ENCODE measurements at places on chromosomes 12 and 14.
A peak's percentile ranks its signal among the peaks of the same experiment; 100 is the strongest.

DNA sequence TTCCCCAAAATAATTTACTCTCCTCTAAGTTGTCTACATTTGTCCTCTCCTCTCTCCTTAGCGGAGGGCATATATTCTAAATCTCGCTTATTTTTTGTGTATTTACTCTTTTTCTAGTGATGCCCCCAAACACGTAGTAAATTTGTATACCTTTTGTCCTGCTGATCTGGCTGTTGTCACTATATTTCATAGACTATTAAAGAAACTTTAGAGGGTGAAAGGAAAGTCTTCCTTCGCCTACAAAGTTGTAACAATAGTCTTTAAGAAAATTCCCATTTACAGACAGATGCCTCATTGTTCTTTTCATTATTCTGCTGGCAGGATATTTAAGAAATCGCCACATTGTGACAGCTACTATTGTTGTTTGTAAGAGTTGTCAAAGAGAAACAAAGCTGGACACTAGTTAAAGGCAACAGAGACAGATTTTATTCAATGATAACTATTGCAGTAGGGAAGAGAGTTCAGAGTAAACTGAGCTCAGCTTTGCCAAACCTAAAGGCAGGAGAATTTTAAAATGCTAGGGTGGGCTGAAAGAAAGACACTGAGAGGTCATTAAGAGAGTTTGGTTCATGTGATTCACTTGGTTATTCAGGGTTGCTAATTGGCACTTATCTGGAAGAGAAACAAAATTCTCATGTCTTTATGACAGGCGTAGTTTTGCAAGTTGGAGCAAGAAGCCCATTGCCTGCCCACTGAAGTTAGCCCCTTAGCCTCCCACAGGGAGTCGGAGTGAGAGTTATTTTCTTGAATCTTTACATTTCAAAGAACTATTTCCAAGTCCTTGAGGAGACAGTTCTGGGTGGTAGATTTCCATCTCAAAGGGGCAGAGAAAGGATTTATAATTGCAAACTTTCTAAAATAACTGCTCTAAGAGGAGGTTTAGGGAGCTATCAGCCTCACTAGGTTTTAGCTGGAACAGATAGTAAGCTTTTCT lies 1272.5 kb upstream of the SEL1L start:
- no peak for DNase-seq

DNA sequence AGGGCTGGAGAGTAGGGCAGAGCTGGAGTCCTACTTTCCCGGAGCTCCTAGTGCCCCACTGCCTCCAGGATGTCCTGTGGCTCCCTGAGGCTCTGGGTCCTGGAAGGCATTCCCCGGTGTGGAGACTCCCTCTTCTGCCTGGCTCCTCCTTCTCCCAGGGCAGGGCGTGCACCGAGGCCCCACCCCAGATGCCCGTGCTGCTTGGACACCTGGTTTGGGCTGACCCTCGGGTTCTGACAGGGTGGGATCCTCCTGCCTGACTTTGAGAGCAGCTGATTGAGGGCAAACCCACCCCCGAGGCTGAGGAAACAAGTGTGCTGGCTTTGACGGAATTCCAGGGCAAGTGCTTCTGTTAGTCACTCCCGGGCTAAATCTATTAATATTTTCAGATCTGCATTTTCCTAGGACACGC lies 15.4 kb downstream of the TEAD4 start:
- DNase-seq, result no peak

DNA sequence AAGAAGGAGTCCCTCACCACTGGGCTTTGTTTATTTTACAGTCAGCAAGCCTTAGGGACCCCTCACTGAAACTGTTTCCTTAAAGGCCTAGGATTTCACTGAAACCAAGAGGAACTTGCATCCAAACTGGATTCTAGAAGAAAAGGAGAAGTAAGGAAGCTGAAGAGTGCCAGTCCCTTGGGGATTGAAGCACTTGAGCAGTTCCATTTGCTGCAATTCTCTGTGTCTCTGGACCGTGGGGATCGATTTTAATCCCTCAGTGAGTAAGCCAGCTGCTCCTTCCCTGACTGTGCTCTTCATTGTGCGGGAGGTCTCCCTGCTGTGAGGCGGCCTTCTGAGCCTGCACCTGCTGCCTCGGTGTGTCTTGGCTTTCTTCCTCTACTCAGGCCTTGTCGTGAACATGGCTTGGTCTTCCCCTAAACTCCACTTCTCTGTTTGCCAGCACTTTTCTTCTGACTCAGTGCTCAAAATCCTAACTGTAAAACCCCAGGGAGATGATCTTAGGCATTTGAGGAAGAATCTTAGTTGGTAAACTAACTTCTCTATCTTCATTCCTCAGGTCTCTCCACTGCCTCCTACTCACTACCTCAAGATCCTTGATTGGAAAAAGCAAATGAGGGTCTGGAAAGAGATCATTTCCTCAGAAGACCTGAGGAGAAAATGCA lies 132.6 kb downstream of the SLC38A6 start:
- DNase-seq, result no peak

DNA sequence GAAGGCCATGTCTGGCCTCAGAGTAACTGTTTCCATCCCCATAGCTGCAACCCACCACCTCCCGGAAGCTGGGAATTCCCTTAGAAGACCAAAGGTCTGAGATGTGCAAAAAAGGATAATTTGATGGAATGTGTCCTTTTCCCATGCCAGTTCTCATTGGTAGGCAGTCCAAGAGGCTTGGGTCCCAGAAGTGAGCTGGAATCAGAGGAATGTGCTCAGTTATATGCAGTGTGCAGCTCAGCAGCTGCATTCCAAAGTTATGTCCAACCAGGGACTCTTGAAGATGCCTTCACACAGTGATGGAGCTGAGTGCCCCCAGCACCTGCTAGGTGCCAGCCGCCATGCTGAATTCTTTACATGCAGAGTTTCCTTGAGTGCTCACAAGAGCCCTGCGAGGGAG lies 583.9 kb upstream of the TBX3 start:
- no peak for DNase-seq

GRCh38 chr14:21256539-21257393 lies 12.5 kb downstream of the HNRNPC start:
- DNase-seq, result no peak

- DNase-seq, result no peak
Measured at GRCh38 chr14:23669441-23669840, 33.3 kb downstream of the DHRS2 start.

GRCh38 chr12:75048767-75049166 lies 160.9 kb downstream of the KCNC2 start:
- no peak for DNase-seq

GRCh38 chr12:117528538-117528937 lies 167.1 kb upstream of the NOS1 start:
- DNase-seq, result no peak

DNA sequence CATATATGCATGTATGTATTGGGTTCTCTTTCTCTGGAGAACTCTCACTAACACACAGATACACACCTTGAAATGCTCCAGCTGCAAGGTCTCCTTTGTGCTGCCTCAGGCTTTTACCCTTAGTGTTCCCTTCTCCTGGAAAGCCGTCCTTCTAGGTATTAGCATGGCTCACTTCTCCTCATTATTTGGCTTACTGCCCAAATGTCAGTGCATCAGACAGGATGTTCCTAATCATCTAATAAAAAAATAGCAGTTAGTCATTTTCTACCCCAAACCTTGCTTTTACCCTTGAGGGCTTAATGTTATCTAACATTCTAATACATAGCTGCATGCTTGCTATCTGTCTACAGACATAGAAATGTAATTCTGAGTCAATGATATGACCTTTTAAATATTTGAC lies 109.0 kb upstream of the SLC16A7 start:
- DNase-seq, result no peak

DNA sequence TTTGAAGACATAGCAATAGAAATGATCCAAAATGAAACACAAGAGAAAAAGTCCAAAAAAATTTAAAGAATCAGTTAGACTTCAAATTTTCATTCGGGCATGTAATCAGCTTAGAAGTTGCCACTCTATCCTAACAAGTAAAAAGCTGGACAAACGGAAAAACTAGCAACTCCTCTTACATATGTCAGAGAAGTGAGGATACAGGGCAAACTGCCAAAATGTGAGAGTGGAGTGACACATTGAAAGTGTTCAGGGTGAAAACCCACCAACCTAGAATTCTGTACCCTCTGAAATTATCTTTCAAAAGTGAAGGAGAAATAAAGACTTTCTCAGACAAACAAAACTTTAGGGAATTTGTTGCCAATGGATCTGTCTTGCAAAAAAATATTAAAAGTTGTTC lies 42.0 kb upstream of the CHPT1 start:
- no peak for DNase-seq

DNA sequence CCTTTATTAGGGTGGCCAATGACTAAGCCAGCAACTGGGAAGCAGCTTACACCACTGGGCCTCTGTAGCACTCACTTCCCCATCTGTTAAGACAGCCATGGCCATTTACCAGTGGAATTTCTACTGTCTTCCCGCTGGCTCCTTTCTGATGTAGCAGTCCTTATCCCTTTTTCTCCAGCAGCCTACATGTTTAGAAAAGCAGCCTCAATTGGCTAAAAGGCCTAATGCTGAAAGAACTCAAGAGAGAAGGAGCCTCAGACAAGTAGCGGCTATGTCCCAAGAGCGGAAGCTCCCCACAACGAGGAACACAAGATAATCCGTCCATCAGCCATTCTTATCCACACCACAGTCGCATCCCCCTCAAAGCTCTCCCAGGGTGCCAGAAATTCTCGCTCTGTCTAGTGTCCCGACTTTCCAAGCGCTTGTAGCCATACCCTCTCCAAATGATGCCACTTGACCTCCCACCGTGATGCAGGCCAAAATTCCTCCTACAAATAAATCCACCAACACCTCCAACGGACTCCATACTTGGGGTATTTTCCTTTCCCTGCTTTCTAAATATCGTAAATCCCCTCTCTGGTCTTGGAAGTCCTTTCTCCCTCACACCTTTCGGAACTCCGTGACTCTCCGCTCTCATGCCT lies 624 bp downstream of the M6PR start:
- no peak for DNase-seq

DNA sequence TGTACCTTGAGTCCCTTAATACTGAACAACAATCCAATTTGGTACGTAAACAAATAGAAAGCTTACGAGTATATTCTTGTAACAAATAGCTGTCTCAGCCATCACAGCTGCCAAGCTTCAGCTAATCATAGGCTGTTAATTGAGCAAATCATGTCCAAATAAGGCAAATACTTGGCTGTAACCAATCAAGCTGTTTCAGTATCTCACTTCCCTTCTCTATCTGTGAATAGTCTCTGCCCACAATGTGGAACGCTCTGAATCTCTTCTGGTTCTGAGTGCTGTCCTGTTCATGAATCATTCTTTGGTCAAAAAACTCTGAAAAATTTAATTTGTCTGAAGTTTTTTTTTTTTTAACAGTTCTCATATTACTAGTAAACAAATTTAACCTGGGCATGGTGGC lies 5.8 kb upstream of the NEMF start:
- no peak for DNase-seq

- no peak for DNase-seq
Measured at GRCh38 chr12:3016191-3016590, 57.0 kb downstream of the TEAD4 start.

GRCh38 chr14:22397221-22397737 lies 191.7 kb downstream of the DAD1 start:
- no peak for DNase-seq

DNA sequence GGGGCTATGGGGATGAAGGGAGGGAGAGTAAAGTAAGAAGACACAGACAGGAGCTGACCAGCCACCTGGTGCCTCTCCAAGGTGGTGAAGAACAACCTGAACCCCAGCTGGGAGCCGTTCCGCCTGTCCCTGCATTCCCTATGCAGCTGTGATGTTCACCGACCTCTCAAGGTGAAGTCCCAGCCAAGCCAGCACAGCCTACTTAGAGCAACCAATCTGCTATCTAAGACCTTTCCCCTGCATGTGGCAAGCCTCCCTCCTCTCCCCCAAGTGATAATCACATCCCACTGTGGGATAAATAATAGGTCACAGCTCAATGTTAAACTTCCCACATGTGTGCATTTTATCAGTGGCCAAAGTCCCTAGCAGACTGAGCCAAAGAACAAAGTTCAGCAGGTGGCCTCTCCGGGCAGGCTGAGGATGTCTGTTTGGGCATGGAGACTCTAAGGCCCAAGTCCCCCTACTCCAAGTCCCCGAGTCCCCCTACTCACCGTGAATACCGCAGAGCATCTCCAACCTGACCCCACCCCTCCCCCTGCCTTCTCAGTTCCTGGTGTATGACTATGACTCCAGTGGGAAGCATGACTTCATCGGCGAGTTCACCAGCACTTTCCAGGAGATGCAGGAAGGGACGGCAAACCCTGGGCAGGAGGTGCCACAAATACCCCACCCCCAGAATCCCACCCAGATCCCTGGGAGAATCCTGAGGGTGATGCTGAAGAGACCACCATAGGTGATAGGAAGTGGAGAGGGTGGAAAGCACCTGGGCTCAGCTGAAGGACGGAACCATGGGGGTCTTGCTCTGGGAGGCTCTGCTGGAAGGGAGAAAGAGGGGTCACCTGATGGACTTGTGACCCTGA lies 3.5 kb downstream of the CPNE6 start:
- no peak for DNase-seq

DNA sequence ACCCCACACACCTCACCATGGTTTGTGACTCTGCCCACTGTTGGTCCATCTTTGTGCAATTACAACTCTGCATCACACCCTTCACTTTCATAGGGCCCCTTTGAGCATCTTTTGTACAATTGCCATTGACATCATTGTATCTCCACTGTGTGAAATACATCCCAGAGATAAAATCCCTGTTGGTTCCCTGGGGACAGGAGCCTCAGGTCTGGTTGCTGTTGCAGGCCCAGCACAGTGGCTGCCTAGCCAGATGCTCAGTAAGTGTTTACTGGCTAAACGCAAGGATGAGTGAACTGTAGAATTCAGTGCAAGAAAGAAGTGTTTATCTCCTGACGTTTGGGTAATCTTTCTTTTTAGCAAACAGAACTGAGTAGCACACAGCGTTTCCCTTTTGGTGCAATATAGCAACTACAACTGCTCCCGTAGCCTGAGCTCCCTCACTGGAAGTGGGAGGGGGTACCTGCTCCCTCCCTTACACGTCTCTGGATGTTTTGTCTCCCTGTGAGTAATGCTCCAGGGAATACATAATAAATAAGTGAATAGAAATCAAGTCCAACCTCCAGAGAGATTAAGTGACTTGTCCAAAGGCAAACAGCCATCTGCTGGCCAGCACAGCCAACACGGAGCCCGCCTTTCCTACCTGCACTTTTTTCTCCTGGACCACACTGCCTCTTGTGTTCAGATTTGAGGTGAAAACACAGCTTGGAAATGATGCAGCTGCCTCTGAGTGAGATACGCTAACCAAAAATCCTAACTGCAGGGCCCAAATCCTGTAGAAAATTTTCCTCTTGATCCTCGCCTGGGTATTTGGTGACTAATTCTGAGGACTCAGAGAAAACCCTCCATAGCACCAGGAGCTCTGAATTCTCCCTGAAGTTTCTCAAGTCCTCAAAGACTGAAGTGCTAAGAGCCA lies 27.4 kb downstream of the GALNT16 start:
- peak; percentile 57 for DNase-seq
